NT2/D1 (cell line): ENCODE measurements at places on chromosomes 1 and 21.
A peak's percentile ranks its signal among the peaks of the same experiment; 100 is the strongest.

DNA sequence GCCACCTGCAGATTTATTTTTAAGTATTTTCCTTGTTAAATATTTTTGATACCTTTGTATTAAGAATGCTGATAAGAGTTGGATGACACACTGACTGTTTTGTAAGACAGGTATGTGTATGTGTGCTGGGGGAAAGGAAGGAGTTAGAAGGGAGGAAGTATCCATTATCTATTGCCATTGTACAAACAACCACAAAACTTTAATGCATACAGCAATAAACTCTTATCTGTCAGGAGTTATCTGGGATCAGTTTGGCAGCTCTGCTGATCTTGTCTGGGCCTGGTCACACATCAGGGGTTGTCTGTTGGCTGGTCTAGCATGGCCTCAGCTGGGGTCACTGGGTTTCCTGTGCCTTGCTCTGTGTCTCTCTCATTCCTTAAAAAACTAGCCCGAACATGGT lies 423.9 kb upstream of the USP24 start:
- no peak for DNase-seq

DNA sequence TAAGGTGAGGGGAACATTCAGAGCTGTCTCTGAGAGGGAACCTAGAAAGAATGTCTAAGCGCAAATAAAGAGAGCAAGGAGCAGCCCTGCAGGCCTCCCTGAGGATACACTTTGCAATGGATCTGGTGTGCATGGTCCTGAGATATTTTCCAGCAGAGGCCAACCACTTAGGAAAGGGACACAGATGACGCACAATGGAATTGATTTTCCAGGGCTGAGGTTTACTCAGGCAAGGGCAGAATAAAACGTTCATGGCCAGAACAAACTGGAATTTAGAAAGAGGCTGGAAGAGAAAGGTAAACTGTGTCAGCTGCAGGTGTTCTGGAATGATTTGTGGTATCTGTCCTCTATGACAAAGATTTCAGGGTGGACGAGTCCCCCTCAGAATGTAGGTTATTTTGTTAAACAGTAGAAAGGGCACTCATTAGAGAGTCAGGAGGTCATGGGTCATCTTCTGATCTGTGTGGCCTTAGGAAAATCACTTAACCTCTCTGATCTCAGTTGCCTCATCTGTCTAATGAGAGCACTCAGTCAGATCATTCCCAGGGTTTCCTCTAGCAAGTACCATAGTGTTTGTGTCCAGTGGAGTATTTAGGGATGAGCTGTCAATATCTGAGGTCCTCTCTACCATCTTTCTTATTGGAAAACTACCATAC lies 61.8 kb upstream of the PGBD5 start:
- DNase-seq, result no peak

GRCh38 chr1:206538901-206539640 lies 31.7 kb downstream of the RASSF5 start:
- no peak for DNase-seq

- DNase-seq, result no peak
Observed at GRCh38 chr1:38745476-38746401, 113.8 kb downstream of the RRAGC start.

GRCh38 chr1:226656601-226657277 lies 82.3 kb downstream of the ITPKB start:
- no peak for DNase-seq

- no peak for DNase-seq
Observed at GRCh38 chr21:29080454-29080941, 7.0 kb upstream of the CCT8 start.

GRCh38 chr1:71621785-71622184 lies 541.0 kb upstream of the ZRANB2 start:
- no peak for DNase-seq

GRCh38 chr1:73766786-73767348 lies 431.1 kb downstream of the LRRIQ3 start:
- no peak for DNase-seq

- DNase-seq, result no peak
Observed at GRCh38 chr1:243896313-243896712, 46.3 kb upstream of the AKT3 start.

- DNase-seq, result no peak
Observed at GRCh38 chr1:87236585-87236984, 92.1 kb upstream of the LMO4 start.

GRCh38 chr1:66494482-66494881 lies 39.5 kb upstream of the SGIP1 start:
- DNase-seq, result no peak

DNA sequence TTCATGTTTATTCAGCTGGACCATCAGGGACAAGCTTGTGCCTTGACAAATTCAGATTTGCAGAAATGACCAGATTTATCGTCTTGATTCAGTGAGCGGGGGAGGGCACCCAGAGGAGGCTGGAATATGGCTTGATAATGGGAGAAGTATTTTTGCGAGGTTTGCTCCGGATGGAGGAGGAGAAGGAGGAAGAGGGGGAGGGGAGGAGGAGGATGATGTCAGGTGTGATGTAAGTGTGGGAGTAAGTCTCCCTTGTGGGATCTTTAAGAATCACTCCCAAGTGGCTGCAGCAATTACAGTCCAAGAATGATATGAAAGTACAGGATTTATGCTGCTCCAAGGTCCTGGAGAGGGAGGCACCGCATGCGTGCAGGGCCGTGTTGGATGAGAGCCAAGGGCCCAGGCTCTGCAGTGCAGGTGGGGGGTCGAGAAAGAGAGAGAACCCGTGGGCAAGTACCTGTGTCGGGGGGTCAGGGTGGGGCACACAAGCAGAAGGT lies 5.6 kb upstream of the ZNF496 start:
- DNase-seq, result no peak

- DNase-seq, result no peak
Observed at GRCh38 chr1:230548357-230548756, 93.9 kb upstream of the COG2 start.

GRCh38 chr21:44845418-44846223 lies 27.8 kb upstream of the SUMO3 start:
- DNase-seq, result peak; percentile 65

DNA sequence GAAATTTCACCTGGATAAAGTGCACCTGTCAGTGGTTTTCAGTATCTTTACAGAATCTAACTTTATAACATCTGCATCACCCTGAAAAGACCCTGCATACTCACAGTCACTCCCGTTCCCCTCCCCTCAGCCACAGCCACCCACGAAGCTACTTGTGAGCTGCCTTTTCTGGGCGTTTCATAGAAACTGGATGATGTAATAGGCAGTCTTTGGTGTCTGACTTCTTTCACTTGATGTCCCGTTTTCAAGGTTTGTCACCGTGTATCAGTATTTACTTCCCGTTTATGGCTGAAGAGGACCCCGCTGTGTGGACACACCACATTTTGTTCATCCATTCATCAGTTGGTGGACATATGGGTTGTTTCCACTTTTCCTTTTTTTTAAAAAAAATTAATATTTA lies 47.8 kb upstream of the LRRC3 start:
- DNase-seq, result no peak

DNA sequence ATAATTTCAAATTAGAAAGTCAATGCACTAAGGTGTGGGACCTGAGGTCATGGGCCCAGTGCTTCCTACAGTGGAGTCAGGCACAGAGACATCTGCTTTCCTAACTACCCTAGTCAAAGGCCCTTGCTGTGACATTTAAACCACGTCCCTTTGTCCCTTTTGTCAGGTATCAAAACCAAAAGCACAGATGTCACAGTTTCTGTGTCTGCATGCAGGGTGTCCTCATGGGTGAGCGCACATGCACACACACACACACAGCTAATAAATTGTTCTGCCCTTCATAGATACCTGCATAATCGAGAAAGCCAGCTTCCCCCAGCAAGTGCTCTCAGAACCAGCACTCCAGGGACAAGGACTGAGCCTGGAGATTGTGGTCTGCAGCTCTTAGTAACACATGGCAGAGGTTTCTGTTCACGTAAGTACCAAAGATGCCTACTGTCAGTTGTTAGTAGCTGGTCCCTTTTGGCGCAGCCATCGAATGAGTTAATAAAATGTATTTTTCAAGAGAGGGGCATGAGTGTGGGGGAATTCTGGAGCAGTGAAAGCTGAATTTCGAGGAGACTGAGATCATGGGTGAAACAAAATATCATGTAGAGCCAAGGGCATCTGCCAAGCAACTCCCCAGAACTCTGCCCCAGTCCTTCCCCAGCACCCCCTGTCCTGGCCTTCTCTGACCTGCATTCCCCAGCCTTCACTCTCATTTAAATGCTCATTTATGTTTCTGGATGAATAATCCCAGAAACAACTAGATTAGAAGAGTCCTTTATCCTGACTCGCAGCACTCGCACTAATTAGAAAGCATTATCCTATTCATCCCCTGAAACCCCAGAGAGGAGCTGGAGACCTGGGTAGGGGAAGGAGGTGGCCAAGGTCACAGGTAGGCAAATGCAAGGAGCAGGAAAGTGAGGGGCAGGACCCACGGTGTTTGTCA lies 25.5 kb downstream of the TNR start:
- no peak for DNase-seq

DNA sequence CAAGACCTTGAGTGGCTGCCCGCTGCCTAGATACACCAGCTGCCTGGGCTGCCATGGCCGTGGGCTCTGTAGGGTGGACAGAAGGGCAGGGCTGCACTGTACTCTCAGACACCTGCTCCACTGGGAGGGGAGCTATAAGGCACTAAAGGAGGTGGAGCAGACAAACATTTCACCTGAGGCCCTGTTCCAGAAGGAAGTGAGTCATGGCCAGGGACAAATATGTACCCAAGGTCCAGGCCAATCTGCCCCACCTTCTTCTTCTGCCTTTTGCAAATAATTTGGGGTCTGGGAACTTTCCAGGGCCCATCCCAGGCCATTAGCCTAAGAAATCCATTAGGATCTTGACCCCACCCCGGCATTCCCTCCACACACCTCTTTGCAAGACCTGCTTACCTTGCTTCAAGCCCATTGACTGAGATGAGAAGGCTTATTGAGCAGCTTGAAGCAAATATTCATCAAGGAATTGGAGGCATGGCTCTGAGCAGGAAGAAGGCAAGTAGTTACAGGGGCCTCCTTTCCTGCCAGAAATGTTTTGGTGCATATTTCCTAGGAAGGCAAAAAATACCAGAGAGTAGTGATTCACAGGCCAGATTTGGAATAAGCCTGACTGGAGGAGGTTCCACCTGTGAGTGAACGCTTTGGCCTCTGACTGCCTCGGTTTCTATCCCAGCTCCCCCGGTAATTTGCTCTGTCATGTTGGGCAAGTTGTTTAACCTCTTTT lies at the start of gene CAPN8:
CAPN8 (minus strand) TSS at position 110 of the 721 bp plus-strand sequence; CDS start at position 55, 55 bp downstream.
- DNase-seq, result no peak

- DNase-seq, result no peak
Observed at GRCh38 chr1:54601730-54602129, 21.6 kb downstream of the FAM151A start.

DNA sequence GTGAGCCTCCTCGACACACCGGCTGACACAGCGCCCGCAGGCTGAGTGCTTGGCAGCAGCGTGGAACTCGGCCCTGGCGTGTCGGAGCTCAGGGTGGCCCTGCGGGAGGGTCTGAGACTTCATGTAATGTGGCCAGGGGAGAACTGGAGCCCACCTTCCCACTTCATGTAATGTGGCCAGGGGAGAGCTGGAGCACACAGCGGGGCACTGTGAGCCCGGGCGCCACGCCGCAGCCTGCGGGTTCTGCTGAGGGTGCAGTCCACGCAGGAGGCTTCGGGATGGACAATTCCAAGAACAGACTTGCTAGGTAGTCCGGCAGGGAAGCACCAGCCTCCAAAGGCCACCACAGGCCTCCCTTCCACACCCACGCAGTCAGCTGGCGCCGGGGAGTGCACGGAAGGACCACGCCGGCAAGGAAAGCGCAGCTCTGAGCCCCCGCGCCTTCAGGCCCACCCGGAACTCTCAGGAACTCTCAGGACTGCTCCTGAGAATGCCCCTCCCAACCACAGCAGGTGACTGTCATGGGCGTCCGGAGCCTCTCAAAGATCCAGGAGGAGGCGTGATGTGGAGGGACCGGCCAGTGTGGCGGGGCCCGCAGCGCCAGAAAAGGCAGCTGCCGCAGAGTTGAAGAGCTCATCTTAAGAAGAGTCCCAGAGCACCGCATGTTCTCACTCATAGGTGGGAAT lies 19.3 kb upstream of the ADARB1 start:
- DNase-seq, result no peak

DNA sequence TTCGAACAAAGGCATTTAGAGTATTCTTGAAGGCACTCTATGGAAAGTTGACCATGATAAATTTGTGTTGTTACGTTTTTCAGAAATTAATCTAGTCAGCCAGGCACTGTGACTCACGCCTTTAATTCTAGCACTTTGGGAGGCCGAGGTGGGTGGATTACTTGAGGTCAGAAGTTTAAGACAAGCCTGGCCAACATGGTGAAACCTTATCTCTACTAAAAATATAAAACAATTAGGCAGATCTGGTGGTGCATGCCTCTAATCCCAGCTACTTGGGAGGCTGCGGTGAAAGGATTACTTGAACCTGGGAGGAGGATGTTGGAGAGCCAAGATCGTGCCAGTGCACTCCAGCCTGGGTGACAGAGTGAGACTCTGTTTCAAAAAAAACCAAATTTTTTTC lies 130.6 kb upstream of the BRINP3 start:
- DNase-seq, result no peak

GRCh38 chr1:182255494-182255893 lies 136.1 kb downstream of the GLUL start:
- no peak for DNase-seq

GRCh38 chr1:185426848-185427247 lies 109.8 kb upstream of the IVNS1ABP start:
- no peak for DNase-seq

- DNase-seq, result no peak
Observed at GRCh38 chr1:17845583-17845982, 90.5 kb downstream of the ACTL8 start.
